ENCODE measurements at places on chromosomes 6 and 20.

GRCh38 chr6:33392595-33392948 lies 949 bp downstream of the KIFC1 start:
- no peak for DNase-seq

DNA sequence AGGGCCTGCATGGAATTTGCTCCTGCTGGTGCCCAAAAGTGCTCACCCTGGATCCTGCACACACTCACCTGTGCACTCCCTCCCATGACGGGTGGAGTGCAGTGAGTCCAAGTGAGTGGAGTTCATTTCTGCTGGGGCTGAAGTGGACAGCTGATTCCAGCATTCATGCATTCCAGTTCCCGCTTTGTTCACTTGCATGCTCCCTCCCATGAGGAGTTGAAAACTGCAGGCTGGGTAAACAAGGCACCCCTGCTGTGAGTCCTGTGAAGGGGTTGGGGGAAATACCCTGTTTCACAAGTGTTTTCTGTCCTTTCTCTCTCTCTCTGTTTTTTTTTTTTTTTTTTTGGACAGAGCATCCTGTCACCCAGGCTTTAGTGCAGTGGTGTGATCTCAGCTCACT lies 454.1 kb upstream of the NOX3 start:
- no peak for DNase-seq

GRCh38 chr20:52918311-52918710 lies 53.8 kb upstream of the TSHZ2 start:
- no peak for DNase-seq

DNA sequence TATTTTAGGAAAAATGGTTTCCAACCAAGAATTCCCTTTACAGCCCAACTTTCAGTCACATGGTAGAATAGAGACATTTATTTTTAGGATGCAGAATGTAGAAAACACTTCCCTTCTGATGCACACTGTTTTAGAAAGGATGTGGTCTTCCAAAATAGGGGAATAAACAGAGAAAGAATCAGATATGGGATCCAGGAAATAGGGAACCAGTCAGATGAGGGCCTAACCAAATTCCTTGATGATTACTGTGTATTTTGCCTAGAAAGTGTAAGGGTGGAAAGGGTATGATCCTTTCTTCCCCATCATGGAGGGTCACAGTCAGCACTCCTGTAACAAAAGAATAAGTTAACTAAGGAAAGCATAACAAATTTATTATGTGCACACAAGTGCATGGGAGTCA lies 27.4 kb downstream of the SLX4IP start:
- no peak for DNase-seq

DNA sequence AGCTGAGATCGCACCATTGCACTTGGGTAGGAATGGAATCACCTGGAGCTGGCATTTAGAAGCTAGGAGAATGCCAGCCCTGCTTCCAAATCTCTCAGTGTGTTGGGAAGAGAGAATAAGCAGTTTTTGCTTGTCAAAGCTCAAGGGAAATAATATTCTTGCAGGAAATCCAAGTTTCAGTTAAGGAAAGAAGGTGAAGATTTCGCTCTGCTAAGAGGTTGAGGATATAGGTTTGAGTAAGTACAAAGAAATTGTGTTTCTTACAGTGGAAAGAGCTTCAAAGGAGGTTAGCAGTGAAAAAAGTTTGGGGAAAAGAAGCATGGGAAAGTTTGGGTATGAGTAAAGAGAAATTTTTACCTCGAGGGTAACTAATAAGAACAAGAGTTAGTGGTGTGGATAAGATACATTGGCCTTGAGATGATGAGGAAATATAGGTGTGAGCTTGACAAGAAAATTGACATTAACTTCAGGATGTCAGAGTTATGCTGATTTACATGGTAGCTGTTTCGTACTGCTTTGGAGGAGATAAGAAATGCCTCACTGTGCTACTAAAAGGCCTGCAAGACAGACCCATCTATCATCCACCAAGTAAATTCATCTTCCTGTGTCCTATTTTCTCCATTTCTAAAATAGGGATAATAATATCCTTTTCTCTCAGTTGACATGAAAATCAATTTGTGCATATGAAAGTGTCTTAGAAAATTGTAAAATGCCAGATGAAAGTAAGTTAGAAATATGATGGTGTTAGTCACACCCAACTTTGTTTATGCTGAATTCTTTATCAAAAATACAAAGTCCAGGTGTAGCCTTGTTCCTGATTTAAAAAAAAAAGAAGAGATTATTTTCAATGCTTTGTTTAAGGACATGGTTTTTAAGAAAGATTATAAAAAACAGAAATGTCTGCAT lies 12.8 kb upstream of the HINT3 start:
- DNase-seq: no peak

DNA sequence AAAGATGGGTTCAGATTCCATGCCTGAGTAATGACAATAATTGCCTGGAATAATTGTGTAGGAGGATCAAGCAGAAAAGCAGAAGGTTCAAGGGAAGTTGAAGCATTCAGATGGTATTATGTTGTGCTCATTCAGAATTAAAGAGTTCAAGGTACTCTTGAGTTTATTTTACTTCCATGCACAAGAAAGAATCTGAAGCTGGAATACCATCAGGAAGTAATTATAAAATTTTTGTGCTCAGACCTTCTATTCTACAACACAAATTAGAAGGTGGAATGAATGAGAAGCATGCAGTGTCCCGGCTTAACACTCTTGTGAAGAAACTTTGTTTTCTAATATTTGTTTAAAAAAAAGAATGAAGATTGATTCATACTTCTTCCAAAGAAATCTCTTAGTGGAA lies 139.4 kb upstream of the ENPP5 start:
- no peak for DNase-seq

DNA sequence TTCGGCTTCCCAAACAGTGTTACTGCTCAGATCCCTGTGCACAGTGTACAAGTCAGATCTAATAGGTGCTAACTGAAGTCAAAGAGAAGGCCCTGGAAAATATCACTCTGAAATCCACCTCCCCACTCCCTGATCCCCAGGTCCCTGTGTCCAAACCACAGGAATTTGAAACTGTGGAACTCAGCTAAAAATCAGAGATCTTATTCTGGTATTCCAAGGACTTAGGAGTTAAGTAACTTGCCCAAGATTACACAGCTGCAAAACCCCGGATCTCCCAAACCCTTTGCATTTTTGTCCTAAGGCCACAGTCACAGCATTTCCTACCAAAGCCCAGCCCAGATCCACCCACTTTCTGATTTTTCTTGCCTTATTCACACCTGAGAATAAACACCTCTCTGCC lies 32.3 kb upstream of the SLC23A2 start:
- no peak for DNase-seq

DNA sequence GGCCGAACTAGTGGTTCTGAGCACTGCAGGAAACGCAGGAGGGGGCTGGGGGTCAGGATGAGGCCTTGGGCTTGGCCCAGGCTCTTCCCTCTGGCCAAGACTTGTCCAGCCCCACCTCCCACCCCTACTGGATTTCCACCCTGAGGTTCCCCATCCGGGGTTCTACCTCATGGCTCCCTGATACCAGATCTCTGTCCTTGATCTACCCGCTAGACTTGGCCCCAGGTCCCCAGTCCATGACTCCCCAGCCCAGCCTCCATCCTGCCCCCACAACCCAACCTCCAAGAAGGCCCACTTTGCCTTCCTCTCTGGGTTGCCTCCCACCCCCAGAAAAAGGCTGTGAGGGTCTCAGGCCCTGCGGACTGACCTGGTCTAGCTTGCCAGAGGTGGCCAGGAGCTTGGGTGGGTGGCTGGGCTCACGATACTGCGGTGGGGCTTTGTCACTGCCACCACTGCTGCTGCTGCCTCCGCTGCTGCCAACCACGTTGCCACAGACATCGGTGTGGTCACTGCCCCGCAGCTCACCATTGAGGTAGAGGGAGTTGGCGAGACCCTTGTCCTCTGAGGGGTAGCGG lies 6.8 kb upstream of the FASTKD5 start:
- no peak for DNase-seq

Measured in stimulated activated CD4-positive, alpha-beta T cell treated with anti-CD3 and anti-CD28 coated beads, Interleukin-15, amount 100 ng/mL, for 1 hour (primary cell).